ENCODE measurements at places on chromosomes 7 and 10.

DNA sequence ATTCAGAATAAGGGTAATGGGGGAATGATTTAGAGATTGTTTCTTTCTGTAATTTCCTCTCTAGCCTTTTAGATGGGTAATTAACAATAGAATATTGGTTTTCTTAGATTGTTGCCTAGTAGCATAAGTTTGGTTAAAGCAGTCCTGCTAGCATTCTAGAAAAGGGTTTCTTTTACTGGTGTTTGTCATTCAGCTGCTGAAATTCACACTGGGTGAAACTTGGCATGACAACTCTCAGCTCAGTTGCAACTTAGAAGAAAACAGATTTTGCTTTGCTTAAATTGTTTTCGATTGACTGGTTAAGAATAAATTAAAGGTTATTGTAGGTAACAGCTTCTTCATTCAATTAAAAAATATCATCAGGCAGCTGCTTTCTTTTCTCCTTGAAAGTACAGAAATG is 25.1 kb upstream of the PDK4 start:
- no peaks in the 10 kb centered on the region for H3K36me3 ChIP-seq
- H3K4me1 ChIP-seq, result no peaks in the 10 kb centered on the region
- no peak overlapping the region for H3K27ac ChIP-seq
- no peak for DNase-seq
- H3K4me3 ChIP-seq, result no peak overlapping the region

DNA sequence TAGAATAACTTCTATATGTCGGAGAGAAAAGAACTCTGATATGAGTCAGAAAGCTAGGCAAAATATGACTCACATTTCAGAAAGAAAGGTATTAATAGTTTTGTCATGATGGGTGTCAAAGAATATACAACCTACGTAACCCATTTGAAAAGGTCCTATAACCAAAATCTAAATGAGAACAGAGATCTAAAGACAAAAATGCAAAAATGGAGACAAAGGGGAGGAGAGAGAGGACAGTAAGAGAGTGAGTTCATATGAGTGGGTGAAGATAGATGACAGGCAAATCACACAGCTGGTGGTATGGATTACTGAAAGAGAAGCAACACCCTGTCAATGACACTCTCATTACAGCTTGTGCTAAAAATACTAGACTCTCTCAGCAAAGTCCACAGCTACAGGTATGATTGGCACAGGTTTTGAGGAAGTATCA is 25.6 kb downstream of the ANKMY2 start:
- H3K27ac ChIP-seq, result peak overlapping the region; percentile 83
- H3K36me3 ChIP-seq, result peaks cover 34% of the 10 kb centered on the region
- peak; percentile 25 for DNase-seq
- no peaks in the 10 kb centered on the region for H3K27me3 ChIP-seq
- peak overlapping the region; percentile 5 for H3K4me3 ChIP-seq

DNA sequence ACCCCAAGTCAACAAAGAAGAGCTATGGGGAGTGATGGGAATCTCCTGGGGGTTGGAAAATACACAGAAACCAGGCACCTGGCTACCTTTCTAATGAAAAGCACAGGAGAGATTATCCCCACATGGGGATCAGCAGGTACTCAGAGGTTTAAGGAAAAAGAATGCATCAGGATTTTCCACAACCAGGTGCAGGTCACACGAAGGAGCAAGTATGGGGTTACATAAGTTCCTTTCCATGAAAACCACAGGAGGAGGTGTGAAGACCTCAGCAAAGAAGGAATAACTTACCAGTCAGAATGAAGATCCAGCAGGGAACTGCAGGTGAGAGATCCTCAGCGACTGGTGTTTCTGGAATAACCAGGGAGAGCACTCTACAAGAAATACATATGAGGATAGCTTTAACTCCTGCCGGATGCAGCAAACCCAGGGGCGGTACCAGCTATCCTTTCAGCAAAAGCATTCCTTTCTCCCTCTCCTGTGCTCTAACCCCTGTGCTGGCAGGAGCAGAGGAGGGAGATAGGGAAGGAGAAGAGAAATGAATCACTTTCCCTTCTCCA is 116.7 kb upstream of the TMEM106B start:
- no peak overlapping the region for H3K27ac ChIP-seq
- H3K4me3 ChIP-seq, result no peak overlapping the region
- no peak for DNase-seq
- no peaks in the 10 kb centered on the region for H3K27me3 ChIP-seq
- no peaks in the 10 kb centered on the region for H3K36me3 ChIP-seq

GRCh38 chr7:101538596-101539459 is 90.3 kb downstream of the MYL10 start:
- H3K27ac ChIP-seq, result no peak overlapping the region
- H3K4me1 ChIP-seq, result no peaks in the 10 kb centered on the region
- H3K4me3 ChIP-seq, result no peak overlapping the region
- H3K27me3 ChIP-seq, result peaks cover 3% of the 10 kb centered on the region
- H3K36me3 ChIP-seq, result no peaks in the 10 kb centered on the region
- DNase-seq, result peak; percentile 77

GRCh38 chr10:124236816-124237215 is 143.4 kb upstream of the CHST15 start:
- H3K4me3 ChIP-seq, result no peak overlapping the region
- H3K36me3 ChIP-seq, result no peaks in the 10 kb centered on the region
- H3K4me1 ChIP-seq, result no peaks in the 10 kb centered on the region
- no peak for DNase-seq
- H3K27ac ChIP-seq, result no peak overlapping the region

GRCh38 chr7:140275069-140275965 is 98.5 kb upstream of the KDM7A start:
- no peaks in the 10 kb centered on the region for H3K36me3 ChIP-seq
- H3K4me3 ChIP-seq, result no peak overlapping the region
- H3K4me1 ChIP-seq, result peaks cover 4% of the 10 kb centered on the region

Measured in activated CD4-positive, alpha-beta T cell treated with anti-CD3 and anti-CD28 coated beads for 36 hours (primary cell).